ENCODE measurements at places on chromosomes 13 and 19. TPM values are rescaled to one million over a fixed set of nuclear protein-coding genes. Genes with fewer than 3 reads are reported as not detected.

The PSG6 gene
- total RNA-seq = not detected

DNA sequence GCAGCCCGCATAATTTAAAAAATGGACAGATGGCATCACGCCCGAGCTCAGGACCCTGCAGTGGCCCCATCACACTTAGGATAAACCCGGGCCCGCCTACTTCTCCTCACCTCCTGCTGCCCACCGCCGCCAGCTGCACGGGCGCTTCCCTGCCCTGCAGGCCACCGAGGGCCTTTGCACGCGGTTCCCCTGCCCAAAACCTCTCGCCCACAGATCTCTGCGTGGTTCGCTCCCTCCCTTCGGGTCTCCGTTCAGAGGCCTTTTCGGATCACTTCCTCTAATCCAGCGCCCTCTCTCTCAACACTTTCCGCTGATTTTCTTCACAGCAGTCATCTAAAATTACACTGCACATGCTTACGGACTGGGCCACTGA is 1.8 kb downstream of the SHISA7 start:
- peak overlapping the region; percentile 52 for H3K27ac ChIP-seq
- H3K36me3 ChIP-seq = no peaks in the 10 kb centered on the region
- H3K4me1 ChIP-seq = peaks cover 13% of the 10 kb centered on the region
- peaks cover 69% of the 10 kb centered on the region for H3K27me3 ChIP-seq

DNA sequence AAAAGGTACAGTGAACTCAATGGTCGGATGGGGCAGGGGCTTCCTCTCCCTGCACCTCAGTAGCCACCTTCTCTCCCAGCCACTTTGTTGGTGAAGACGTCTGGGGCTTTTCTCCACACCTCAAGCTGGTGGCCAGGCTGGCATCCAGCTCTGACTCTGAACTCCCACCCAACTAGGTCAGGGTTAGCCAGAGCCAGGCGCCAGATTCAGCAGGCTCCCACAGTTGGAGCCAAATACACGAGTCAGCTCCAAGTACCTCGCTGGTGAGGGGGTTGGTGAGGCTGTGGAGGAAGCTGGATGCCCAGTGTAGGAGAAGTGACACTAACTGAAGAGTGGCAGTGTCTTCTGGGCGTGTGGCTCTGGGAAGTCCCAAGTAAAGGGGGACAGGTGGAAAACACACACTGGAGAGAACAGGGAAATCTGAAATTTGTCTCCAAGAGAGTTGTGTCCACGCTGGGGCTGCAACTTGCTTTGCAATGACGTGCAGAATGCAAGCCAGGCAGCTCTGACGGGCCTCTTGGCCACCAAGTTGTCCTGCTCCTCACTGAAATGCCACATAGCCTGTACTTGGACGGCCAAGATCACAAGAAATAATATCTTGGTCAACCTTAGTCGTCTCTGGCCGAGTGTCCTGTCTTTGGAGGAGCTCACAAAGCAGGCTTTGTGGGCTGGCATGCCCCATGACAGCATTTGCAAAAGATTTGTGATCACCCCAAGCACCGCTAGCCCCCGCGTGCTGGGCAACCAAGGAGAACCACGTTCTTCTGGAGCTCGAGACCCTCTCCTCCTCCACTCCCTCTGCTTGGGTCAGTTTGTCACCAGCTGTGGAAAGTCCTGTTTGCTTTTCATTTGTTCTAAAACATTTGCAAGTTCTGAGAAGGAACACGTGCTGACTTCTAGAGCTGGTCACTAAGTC is 18.1 kb downstream of the SLC7A1 start:
- no peak overlapping the region for H3K27ac ChIP-seq
- H3K36me3 ChIP-seq = peaks cover 12% of the 10 kb centered on the region
- H3K27me3 ChIP-seq = no peaks in the 10 kb centered on the region

DNA sequence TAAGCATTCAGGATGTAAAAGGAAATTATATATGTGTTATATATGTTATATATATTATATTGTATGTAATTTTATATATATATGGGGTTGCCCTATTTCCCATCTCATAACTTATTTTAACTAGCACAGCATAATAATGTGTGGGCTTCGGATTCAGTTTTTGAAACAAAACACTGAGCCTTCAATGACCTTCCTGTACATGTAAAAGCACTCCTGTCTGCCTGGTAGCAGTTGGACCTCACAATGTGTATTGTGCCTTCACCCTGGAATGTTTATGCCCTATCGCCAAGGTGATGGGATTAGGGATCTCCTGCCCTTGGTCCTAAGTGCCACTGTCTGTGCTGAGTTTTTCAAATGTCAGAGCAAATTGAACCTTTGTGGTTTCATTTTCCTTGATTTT is 968.8 kb downstream of the TUBA3C start:
- no peak overlapping the region for H3K4me3 ChIP-seq
- no peak overlapping the region for H3K27ac ChIP-seq
- H3K36me3 ChIP-seq = peaks cover 2% of the 10 kb centered on the region
